ENCODE measurements at places on chromosomes 4 and X.

GRCh38 chr4:73836373-73837279, at the start of gene CXCL6:
Gene CXCL6, plus strand, starts transcription at chr4:73836678. Its CDS starts 73 bp downstream, at chr4:73836751.
- no peak for DNase-seq

- DNase-seq, result no peak
Measured at GRCh38 chr4:143986180-143986579, 33.0 kb downstream of the GYPB start.

DNA sequence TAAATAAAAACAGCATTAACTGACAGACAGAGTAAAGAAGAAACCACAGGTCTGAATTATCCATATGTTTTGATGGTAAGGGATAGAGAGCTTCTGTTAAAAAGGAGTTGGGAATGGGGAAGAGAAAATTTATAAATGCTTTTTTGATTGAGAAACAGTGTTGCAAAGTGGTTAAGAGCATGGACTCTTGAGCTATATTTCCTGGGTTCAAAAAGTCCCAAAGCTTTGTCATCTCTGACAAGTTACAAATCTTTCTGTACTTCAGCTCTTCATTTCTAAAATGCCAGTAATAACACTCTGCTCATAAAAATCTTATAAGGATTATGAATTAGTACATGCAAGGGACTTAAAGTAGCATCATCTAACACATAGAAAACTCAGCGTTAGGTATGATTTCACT, 62.2 kb downstream of the N4BP2 start:
- no peak for DNase-seq

- DNase-seq, result no peak
Measured at GRCh38 chrX:11893933-11894710, 136.1 kb downstream of the MSL3 start.

DNA sequence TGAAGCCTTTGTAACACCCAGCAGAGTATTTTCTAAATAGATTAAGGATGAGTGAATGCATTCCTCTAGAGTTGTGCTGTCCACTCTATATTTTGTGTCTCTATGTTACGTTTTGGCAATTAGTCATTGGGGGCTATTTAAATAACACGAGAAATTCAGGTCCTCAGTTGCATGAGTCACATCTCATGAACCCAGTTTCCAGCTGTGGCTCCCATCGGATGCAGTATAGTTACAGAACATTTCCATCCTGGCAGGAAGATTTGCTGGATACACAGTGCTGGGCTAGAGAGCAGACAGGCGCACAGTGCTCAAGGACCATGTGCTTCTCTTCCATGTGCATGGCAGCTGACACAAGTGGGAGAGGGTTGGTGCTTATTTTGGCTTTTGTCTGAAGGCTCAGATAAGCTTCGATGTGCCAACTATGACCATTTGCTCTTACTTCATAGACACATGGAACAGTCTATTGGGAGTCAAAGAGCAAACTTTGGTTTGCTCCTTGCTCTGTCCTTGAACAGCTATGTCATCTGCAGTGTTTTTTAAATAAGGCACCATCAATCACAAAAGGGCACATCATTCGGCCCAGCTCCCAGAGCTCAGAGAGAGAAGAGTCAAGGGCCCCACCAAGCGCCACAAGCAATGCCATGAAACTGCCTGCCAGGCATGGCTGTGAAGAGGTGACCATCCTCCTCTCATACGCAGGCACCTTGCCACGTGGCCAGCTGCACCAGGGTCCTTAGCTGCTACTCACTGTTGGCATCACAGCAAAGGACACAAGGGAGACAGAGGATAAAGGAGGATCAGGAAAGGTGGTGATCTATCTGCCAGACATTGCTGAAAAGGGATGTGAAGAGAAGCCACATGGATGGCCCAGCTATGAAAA, 8.1 kb upstream of the STS start:
- no peak for DNase-seq

DNA sequence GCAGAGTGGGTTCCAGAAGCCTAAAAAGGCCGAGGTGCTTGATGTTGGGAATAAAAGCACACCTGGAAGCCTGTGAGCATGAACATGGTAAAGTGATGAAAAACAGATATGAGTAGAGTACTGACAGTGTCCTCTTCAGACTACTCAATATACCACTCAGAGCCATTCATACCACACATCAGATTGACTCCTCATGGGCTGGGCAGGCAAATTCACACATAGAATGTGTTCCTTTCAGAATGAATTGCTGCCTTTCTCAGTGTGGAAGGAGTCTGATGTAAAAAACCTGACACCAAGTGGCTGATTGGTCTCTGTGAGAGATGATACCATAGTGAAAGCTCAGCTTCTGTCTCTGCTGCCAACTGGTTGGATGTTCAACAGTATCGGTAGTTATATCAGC, 442.7 kb downstream of the RAPGEF2 start:
- DNase-seq, result no peak

- DNase-seq, result no peak
Measured at GRCh38 chrX:22147214-22147613, 115.1 kb downstream of the PHEX start.

DNA sequence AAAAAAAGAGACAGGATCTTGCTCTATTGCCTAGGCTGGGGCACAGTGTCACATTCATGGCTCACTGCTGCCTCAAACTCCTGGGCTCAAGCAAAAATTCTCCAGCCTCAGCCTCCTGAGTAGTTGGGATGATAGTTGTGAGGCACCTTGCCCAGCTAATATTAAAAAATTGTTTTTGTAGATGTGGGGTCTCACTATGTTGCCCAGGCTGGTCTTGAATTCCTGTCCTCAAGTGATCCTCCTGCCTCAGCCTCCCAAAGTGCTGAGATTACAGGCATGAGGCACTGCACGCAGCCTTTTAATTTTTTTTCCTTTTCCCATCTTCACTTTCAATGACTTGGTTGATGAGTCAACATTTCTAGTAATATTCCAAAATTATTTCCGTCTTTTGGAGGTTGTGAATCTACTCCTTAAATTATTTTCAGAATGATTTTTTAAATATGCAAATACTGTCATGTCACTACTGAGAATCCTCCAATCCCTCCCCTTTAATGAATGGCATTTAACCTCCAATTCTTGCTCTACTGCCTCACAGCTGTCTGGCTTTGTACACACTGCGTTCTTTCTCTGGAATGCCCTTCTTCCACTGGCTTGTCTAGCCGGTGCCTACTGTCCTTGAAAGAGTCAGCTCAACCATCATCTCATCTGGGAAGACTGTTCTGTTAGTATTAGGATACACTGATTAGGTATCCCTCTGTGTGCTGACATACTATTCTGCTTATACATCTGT, 27.5 kb upstream of the DCTD start:
- no peak for DNase-seq

GRCh38 chrX:134868771-134869495, 121.9 kb upstream of the SMIM10 start:
- DNase-seq, result no peak

- DNase-seq, result no peak
Measured at GRCh38 chrX:132180929-132181328, 38.3 kb downstream of the RAP2C start.

DNA sequence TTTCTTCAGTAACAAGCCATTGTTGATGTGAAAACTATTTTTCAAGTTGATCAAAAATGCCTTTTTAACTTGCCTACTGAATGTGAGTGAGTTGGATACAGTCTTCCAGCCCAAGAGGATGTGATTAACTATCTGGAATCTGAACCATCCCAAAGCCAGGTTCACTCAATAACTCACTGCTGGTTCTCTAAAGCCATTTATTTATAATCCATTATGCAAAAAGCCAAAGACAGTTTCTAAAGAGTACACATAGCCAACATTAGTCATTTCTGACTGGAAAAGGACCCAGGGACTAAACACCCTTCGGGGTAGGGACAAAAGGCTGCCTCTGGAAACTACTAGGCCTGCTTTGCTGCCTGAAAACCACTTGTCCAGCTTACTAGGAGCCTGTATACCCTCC, 109.6 kb downstream of the SHROOM4 start:
- DNase-seq, result no peak

GRCh38 chr4:5757536-5757935, 46.5 kb downstream of the EVC start:
- no peak for DNase-seq

- DNase-seq, result no peak
Measured at GRCh38 chr4:95869961-95870500, 30.1 kb downstream of the PDHA2 start.

DNA sequence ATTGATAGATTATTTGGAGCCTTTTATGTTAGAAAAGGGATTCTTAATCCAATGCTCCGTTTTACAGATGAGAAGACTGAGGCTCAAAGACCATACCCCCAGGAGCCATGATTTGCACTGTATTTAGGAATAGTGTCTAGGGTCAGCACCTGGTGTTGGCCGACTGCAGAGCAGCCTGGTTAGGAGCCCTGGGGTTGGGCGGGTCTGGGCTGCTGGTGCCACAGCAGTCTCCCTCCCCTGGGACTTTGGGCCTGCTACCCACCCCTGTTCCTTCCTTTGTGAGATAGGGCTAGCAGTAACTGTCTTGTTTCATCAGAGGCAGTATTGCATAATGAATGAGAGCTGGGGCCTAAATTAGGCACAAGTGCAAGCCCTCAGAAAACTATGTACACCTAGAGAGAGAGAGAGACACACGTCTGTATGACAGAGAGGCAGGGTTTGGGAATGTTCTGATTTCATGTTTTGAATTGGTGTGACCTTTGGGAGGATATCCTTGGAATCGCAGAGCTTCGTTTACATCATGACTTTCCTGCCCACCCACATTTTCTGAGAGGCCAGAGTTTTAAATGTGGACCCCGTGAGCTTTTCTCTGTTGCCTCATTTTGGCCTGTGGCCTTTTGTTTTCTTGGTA, 111.7 kb downstream of the PTTG2 start:
- no peak for DNase-seq

DNA sequence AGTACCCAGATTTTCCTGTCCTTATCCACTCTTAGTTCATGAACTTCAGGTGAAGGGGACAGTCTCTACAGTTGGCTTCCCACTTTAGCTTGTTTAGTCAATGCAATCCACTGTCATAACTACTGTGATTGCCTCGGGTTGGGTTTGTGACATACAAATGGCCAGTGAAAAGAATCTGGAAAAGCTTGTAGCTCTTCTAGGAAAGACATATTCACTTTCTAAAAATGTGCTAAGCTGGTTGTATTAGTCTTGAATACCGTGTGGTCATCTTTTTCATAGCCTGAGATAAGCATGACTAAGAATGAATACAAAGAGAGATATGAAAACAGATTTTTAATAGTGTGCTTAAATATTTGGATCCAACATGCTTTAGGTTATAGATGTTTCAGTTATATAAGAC, 1443.5 kb upstream of the IGFBP7 start:
- DNase-seq, result no peak

DNA sequence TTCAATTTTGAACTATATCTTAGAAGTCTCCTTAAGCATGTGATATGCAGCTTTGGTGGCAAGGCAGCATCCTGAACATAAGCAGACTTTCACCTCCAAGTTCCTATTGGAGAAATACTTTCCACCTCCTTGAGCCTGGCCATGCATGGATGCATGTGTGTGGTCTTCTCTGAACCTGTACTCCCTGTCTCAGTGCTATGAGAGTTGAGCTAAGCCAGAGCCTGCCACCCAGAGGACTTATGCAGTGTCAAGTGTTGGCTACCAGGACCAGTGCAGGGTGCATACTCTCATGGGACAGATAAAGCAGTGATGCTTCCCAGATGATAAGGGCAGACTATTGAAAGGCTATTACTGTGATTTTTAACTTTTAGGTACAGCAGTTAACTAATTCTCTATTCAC, 105.6 kb downstream of the TSPAN7 start:
- DNase-seq, result no peak

- no peak for DNase-seq
Measured at GRCh38 chrX:21155916-21156315, 218.3 kb upstream of the CNKSR2 start.

DNA sequence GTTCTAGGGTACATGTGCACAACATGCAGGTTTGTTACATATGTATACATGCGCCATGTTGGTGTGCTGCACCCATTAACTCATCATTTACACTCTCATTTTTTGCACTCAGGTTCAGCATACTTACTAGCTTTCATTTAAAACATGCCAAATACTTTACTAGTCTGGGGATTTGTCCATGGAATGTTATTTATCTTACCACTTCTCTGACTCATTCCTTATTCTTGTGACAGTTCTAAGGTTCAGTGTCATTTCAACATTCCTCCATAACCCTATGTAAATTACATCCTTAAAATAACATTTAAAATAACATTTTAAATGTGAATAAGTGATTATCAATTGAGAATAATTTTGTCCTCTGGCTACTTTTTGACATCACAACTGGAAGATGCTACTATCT, 19.5 kb upstream of the SYTL5 start:
- DNase-seq, result no peak

DNA sequence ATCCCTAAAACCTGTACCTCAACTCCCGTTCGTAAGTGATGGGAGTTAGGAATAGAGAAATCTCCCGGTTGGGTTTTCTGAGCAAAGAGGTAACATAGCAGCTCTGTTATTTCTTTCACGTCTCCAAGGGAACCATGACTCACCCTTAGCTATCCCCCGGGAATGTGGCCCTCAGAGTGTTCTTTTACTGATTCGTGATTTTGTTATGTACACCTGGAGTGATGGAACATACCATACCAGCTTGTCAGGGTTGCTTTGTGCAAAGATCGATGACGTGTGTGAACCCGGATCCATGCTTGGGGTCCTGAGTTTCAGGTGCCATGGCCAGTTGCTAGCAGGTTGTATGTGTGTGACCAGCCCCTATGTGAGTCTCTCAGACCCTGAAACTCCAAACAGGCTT, 52.6 kb downstream of the HPRT1 start:
- no peak for DNase-seq

DNA sequence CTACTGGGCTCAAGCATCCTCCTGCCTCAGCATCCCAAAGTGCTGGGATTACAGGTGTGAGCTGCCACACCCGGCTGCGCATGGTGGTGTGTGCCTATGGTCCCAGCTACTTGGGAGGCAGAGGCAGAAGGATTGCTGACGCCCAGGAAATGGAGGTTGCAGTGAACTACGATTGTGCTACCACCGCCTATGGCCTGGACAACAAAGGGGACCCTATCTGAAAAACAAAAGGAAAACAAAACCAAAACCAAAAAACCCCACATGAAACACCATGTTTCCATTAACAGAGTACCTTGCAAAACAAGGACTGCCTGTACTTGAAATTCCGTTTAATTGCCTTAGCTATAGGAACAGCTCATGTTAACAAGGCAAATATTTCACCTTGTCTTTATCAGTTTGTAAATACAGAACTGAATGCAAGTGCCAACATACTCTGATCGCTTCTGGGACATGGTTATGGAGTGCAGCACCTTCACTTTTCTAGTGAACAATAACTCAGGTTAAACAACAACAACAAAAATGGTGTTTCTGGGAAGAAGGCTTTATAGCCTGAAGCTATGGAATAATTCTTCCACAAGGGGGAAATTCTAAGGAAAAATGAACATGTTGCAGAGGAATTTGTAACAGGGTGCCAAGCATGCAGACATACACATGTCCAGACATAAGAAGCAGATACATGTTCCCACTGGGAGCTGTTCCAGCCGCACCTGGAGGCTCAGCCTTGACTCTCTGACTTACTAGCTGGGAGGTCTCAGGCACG, 73.2 kb upstream of the STS start:
- DNase-seq, result no peak

- DNase-seq, result no peak
Measured at GRCh38 chr4:30122711-30123110, 597.5 kb upstream of the PCDH7 start.

DNA sequence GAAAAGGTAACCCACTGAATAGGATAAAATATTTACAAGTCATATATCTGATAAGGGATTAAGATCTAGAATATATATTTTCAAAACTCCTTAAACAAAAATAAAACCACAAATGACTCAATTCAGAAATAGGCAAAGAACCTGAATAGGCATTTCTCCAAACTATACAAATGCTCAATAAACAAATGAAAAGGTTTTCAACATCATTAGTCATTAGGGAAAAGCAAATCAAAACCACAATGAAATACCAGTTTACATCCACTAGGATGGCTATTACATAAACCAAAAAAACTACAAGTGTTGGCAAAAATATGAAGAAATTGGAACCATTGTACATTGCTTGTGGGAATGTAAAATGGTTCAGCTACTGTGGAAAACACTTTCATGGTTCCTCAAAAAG, 167.0 kb upstream of the GALNT7 start:
- no peak for DNase-seq

Measured in central memory CD8-positive, alpha-beta T cell (primary cell).